ENCODE measurements at places on chromosomes 16 and 17.

DNA sequence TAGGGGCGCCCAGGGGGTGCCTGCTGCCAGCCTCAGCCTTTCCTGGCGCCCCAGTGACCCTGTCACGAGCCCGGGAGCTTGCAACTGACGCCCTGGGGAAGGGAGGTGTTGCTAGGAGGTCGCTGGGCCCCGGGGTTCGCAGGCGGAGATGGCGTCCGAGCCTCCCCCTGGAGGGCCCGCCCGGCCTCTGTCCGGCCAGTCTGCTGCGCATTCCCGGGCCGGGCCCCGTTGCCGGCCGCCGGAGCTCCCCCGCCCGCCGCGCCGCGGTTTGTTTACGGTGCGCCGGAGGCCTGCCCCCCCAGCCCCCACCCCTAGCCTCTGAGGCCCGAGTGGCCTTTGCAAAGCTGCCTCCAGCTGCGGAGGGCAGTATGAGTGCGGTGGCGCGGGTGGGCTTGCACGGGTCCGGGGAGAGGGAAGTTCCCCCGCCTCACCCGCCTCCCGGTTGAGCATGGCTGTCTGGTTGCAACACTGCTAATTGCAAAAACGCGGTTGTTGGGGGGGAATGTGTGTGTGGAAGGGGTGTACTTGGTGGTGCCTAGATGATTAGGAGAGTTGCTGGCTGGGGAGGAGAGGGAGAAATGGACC is 514 bp downstream of the THRA start:
- DNase-seq: no peak

- DNase-seq: no peak
Observed at GRCh38 chr16:50007744-50008143, 17.3 kb upstream of the CNEP1R1 start.

GRCh38 chr16:20023190-20023589 is 50.5 kb downstream of the GPR139 start:
- no peak for DNase-seq

- no peak for DNase-seq
Observed at GRCh38 chr17:17417718-17418181, 59.0 kb upstream of the MED9 start.

GRCh38 chr16:84672276-84673202 is 24.2 kb downstream of the KLHL36 start:
- DNase-seq: no peak

- no peak for DNase-seq
Observed at GRCh38 chr16:63653044-63653839, 1468.6 kb downstream of the CDH11 start.

- DNase-seq: no peak
Observed at GRCh38 chr17:77674358-77674757, 284.1 kb upstream of the TNRC6C start.

- DNase-seq: no peak
Observed at GRCh38 chr17:63646488-63646806, 24.2 kb downstream of the MAP3K3 start.

- no peak for DNase-seq
Observed at GRCh38 chr17:18184143-18185031, 759 bp downstream of the ALKBH5 start.

GRCh38 chr17:30361766-30362279 is 16.9 kb upstream of the CPD start:
- no peak for DNase-seq

- DNase-seq: no peak
Observed at GRCh38 chr16:88048985-88049384, 97.8 kb downstream of the BANP start.

- DNase-seq: no peak
Observed at GRCh38 chr17:78970834-78971755, 8.6 kb downstream of the LGALS3BP start.

- no peak for DNase-seq
Observed at GRCh38 chr16:89822188-89823086, 5.8 kb upstream of the SPIRE2 start.

DNA sequence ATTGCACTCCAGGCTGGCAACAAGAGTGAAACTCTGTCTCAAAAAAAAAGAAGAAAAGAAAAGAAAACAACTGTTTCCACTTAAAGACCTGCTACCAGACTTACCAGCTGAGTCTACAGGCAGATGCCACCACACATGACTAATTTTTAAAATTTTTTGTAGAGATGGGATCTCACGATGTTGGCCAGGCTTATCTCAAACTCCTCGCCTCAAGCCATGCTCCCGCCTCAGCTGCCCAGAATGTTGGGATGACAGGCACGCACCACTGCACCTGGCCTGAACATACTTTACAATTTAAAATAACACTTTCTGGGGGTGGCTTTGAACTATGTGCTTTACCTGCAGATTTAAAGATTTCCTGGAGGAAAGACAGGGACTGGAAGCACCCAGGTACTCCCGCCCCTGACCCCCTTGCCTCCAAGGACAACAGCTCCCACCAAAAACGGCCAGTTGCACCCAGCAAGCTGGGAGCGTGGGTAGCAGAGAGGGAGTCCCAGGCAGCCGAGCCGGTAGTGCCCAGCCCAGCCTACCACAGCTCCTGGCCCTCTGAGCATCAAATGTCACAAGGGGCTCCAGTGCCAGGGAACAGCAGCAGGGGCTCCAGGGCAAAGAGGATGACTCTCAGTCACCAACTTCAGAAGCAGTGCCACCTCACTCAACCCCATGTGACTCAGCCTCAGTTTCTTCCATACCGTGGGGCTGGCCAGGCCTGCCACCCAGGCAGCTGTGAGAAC is 262.9 kb downstream of the PARN start:
- DNase-seq: no peak

GRCh38 chr17:28645576-28645939 is 600 bp upstream of the BLTP2 start:
- DNase-seq: no peak

DNA sequence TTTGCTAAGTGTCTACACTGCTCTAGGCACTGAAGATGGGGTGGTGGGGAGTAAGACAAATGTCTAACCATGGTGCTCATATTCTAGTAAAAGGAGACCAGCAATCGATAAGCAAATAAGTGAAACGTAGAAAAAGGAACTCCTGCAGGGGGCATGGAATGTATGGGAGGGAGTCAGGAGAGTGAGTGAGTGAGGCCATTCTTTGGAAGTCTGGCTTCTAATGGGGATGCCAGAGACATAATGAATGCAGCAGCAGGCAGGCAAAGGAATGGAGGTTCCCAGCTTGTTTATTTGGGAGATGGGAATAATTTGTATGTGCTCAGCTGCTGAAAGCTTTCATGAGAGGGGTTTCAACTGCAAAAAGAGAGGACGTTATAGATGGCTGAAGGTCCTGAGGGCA is 216.4 kb upstream of the DYNLRB2 start:
- no peak for DNase-seq

DNA sequence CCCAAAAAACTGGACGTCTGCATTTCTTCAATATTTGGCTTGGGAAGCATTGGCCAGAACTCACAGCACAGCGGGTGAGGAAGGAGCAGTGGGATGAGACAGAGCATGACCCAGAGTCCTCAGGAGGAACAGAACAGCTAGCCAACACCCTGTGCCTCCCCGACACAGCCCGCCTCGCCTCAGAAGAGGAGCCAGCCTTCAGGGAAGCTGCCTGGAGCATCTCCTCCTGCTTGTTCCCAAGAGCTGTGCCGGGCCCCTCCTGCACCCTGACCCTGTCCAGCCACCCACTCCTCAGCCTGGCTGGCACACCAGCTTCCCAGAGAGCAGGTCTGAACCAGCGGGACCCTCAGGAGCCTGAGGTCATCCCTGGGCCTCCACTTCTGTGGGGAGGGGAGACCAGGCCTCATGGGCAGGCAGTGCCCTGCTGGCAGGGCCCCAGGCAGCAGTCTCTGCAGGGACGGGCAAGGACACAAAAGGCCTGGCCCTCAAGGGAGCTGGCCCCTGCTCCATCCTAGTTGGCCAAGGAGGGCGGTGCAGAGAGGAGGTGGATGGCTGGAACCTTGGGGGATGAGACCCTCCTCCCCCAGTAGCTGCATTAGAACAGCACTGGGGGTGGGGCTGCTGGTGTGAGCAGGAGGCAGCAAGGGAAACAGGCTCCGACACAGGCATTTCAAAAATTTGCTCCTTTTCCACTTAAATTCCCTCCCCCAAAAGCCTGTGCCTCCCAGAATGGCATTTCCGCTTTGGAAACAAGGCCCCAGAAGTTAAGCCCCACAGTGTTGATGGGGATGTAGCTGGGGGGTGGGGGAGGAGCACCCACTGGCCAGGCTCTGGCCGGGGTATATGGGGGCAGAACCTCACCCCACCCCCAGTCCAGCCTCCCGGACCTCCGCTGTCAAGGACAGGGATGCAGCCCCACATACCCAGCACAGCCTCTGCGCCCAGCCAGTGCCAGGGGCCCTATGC is 1.8 kb upstream of the BCAR1 start:
- no peak for DNase-seq

GRCh38 chr16:3695610-3696369 is 21.5 kb downstream of the TRAP1 start:
- DNase-seq: no peak

- DNase-seq: no peak
Observed at GRCh38 chr16:84526794-84527531, 22.5 kb upstream of the MEAK7 start.

DNA sequence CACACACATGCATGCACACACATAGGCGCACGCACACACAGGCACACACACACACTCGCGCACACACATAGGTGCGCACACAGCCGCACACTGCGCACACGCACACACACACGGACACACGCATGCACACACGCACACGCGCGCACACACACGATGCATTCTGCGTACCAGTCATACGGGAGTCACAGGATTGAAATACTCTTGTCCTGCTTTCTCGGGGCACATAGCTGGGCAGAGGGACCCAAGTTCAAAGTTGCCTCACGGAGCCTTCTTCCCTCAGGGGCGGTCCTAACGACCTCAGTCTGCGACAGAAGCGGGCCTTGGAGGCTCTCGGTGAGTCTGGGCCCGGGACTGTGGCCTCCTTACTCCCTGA is 56.0 kb downstream of the MRM1 start:
- no peak for DNase-seq

- DNase-seq: no peak
Observed at GRCh38 chr16:69526831-69527655, 38.7 kb upstream of the NFAT5 start.

DNA sequence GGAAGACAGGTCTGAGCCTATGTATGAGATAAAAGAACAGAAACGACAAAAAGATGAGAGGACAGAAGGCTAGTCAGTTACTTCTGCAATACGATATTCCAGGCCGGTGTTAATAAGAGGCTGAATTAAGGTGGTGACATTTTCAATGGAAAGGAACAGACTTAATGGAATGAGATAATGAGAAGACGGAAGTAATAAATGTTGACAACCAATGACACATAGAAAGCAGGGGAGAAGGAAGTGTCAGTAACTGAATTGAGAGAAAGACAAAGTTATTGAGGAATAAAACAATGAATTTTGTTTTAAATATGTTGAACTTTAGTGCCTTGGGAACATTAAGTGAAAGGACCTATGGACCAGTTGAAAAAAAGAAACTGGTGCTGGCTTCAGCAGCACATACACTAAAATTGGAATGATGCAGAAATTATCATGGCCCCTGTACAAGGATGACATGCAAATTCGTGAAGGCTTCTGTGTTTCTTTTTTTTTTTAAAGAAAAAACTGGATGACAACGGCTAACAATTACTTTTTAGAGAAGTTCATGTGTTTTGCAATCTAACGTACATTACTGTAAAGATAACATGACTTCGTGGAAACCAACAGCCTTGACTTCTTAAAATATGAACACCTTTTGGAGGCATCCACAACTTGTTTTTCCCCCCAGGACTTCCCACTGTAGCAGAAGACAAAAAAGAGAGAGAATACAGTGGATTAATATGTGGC is 18.5 kb upstream of the CPD start:
- no peak for DNase-seq

DNA sequence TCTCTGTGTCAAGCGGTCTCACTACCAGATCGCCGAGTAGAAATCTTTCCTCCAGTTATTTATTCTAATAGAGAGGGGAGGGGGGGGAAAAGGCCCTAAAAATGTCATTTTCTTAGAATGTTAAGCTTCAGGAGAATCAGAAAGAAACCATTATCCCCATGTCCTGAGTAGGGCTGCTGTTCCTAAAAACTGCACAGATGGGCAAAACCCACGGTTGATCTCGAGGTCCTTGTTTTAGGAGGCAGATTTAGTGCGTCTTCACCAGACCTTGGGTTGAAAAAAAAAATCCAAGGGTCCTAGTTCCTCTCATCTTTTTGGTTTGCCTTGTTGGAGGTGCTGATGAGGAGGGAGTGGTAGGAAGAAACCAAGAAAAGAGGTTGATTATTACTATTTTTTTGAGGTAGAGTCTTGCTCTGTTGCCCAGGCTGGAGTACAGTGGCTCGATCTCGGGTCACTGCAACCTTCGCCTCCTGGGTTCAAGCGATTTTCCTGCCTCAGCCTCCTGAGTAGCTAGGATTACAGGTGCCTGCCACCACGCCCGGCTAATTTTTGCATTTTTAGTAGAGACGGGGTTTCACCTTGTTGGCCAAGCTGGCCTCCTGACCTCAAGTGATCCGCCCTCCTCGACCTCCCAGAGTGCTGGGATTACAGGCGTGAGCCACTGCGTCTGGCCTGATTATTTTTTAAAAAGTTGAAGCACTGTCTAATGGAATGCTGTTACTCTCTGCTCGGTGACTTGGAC is 1.4 kb downstream of the CBFB start:
- no peak for DNase-seq

GRCh38 chr17:43881758-43882505 is 25.4 kb downstream of the MPP2 start:
- DNase-seq: no peak

DNA sequence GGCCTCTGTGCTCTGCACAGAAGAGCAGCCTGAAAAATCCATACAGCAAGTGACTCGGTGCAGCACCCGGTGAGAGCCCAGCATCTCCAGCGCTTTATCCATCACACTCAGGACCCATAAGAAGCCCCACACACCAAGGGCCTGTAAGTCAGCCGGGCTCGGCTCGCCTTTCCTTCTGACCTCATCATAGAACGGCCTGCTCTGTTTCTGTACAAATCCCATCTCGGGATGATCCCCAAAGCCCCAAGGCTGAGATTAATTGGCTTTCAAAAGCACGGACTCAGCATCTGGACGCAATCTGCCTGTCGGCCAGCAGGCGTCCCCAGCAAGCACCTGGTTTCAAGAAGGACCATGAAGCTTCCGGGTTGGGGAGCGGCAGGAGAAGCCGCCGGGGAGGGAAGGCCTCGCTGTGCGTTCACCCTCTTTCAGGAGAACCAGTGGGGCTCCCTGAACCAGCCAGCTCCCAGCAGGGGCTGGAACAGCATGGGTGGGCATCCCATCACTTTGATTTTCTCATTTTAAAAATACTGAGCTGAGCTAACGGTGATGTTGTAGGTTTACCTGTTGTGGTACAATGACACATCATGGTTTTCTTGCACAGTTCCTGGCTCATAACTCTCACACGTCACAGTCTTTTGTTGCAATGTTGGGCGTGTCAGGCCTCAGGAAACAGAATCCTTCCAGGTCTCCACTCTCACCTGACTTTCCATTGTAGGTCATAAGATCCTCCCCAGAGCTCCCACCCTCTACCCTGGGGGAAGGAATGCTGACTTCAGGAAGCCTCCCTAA is 6.7 kb downstream of the CCDC57 start:
- peak; percentile 75 for DNase-seq

- DNase-seq: no peak
Observed at GRCh38 chr16:87412996-87413421, 20.9 kb downstream of the MAP1LC3B start.

All from NCI-H2081 treated with DMSO at 0.1 percent for 48 hours (cell line).